ENCODE measurements at places on chromosomes 12 and 14.

DNA sequence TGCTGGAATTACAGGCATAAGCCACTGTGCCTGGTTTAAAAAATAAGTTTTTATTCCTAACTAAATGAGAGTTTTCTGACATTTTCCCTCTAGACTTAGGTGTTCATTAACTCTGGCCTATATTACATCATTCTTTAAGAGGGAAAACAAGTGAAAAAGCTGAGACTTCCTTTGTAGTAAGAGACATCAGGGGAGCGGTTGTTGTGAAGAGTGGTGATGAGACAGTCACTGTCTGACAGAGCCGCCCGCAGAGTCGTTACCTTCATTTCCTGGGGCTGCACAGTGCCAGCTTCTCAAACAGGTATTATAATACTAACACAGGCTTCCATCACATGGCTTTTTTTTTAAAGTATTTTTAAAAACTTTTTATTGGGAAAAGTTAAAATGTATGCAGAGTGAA, 19.7 kb upstream of the TDRD9 start:
- no peak for DNase-seq

DNA sequence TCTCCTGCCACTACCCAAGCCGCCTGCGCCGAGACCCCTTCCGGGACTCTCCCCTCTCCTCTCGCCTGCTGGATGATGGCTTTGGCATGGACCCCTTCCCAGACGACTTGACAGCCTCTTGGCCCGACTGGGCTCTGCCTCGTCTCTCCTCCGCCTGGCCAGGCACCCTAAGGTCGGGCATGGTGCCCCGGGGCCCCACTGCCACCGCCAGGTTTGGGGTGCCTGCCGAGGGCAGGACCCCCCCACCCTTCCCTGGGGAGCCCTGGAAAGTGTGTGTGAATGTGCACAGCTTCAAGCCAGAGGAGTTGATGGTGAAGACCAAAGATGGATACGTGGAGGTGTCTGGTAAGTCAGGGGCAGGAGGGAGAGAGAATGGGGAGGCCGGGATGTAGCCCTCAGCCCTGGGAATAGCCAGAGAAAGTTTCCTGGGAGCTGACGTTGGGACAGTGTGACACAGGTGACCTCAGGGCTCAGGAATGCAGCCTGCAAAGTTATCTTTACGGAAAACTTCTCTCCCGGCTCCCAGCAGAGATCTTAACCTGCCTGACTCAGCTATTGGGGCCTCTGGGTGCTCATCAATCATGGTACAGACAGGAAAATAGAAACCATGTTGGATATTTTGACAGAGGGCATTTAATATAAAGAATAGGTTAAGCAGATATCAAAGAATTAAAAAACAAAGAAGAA, 747 bp downstream of the HSPB8 start:
- DNase-seq = no peak

GRCh38 chr12:67426067-67426466, 156.9 kb downstream of the CAND1 start:
- DNase-seq = peak; percentile 42

- peak; percentile 84 for DNase-seq
These were observed 4.2 kb upstream of the AJUBA start for GRCh38 chr14:22986508-22987054.

DNA sequence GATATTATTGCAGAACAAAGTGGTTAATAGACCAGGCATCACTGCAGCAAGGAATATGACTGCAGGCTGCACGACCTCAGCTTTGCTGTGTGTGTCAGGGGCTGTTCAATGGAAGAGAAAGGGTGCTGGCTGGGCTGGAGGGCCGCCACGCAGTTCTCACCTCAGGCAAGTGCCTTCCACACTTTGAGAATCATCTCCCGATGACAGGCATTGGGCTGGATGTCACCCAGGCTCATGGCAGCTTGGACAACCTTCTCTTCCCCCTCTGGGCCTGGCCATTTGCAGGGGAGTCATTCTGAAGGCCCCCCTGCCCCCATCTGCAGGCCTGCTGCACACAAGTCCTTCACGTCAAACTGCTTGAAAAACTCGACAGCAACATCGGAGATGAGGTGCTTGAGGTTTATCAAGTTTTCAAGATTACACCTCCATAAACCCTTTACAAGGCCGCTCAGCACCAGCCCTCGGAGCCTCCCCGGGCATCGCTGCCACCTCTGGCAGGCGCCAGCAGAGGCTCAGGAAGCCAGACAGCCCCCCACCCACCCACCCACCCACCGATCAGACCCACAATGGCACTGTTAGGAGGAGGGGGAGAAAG, 165.9 kb upstream of the GSC start:
- no peak for DNase-seq

DNA sequence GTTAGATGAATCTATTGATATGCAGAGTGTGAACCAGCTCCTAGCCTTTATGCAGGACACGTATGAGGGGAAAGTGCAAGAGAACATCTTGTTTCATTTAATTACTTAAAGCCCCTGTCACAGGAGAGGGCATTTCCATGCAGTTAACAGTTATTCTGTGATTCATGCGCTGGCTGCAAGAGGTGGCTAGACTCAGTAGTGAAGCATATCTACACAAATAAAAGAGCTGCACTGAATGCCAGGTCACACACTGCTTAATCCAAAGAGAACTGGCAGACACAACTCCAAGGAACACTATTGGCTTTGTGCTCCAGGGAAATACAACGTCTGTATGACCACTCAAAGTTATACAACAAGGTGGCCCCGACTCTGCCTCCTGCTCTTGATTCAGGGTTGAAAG, 394.1 kb downstream of the C12orf75 start:
- no peak for DNase-seq
